Stimulated activated CD4-positive, alpha-beta T cell treated with anti-CD3 and anti-CD28 coated beads, Interleukin-4, amount 100 ng/mL, for 1 hour (primary cell): ENCODE measurements at places on chromosomes 7 and 10.

- no peak for DNase-seq
Measured at GRCh38 chr10:106557951-106558733, 606.4 kb downstream of the SORCS1 start.

DNA sequence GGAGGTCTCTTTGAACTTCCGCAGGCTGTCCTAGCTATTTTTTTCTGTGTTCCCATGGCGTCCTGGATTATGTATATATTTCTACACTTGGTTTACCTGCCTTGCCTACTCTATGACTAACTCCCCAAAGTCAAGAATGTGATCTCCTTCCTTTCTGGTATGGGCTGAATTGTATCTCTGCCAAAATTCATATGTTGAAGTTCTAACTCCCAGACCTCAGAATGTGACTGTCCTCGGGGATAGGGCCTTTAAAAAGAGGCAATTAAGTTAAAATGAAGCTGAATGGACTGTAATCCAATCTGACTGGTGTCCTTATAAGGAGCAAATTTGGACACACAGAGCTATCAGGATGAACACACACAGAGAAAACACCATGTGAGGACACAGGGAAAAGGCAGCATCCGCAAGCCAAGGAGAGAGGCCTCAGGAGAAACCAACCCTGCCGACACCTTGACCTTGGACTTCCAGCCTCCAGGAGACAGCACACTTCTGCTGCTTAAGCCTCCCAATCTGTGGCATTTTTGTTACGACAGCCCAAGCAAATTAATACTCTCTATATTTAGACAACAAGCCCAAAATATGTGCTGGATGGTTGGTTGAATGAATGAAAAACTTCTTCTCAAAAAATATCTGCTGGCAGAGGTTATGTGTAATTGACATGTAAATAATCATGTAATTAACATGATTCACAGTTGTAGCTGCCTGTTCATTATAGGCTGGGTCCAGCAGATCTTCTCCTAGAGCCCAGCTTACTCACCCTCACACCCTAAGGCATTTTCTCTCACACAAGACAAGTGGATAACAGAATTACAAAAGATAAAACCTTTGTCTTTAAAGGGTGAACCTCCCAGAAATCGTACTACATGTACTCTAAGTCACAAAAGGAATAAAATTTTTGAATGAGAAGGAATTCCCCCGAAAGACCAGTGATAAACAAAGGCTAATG is 123.7 kb downstream of the CUBN start:
- no peak for DNase-seq

DNA sequence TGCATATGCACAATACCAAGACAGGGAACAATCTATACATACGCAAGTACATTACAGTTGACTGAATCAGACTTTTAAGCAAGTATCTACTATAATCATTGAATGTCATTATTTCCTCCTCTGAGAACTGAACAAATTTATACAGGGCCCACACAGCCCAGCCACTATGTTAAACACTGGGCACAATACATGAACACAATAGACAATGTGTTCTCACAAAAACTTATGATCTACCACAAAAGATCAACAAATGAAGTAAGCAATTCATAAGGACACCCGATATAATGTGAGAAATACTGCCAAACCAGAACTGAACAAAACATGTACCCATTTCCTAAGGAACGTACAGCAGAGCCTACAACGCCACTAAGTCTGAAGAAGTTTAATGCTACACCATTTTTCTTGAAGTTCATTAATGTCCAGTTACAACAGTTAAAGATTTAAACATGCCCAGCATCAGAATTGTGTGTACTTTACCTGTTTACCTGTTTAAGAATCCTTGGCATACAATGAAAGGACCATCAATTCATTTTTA is 31.5 kb downstream of the SHTN1 start:
- DNase-seq = no peak

DNA sequence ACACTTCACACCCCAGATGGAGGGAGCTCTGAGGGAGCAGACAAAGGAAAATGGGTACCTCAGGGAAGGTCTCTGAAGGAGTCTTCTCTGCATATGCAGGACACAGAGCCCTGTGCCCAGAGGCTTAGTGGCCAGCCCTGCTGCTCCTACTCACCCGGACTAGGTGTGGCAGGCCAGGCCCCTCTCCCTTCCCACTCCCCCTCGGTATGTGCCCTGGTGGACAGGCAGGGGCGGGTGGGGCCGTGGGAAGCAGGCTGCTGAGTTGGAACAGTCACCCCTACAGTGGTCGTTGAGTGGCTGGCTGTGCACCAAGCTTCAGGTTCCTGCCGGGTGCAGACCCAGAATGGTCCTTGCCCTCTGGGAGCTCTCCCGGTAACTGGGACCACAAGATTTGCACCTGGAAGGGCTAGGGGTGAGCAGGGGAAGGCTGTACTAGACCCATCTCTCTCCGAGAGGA is 68.6 kb downstream of the ZMIZ1 start:
- DNase-seq = no peak

GRCh38 chr10:110679486-110680272 is 35.5 kb downstream of the RBM20 start:
- no peak for DNase-seq

DNA sequence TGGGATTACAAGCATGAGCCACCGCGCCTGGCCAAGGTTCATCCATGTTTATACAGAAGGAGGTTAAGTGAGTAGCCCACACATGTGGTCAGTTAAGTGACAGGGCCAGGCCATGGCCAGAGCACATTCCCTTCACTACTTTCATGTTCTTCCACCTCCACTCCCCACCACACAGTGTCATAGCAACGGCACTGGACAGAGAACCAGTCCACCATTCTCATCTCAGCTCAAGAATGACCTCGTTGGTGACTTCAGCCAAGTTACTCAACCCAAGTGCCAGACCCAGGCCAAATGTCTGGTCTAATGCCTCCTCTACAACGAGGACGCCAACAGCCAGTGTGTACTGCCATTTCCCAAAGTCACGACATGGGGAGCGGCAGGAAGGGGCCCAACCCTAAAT is 62.4 kb downstream of the INHBA start:
- DNase-seq = no peak

GRCh38 chr10:88565072-88565471 is 18.0 kb downstream of the RNLS start:
- no peak for DNase-seq

DNA sequence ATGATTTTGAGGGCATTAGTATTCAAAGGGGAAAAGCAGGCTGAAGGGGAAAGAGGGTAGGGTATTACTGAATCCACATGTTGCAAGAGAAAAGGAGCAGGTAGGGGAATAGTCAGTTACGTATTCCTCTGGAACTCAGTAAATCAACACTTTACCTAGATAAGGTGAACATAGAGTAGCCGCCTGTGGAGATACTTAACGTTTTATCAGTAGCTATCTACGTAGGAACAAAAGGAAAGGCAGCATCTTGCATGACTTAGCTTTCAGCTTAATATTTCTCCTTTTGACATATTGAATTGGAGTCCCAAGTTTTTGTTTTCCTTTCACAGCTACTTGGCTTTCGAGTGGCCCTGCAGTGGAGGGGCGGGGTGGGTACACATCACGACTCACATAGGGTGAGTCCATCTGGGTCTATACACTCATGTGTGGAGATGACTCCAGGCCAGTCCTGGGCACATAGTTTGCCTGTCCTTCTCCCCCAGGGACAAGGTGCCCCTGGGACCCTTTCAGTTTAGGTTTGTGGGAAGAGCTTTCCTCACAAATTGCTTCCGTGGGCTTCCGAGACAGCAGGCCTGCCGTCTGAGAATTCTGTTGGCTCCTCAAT is 48.1 kb downstream of the CCNY start:
- no peak for DNase-seq

DNA sequence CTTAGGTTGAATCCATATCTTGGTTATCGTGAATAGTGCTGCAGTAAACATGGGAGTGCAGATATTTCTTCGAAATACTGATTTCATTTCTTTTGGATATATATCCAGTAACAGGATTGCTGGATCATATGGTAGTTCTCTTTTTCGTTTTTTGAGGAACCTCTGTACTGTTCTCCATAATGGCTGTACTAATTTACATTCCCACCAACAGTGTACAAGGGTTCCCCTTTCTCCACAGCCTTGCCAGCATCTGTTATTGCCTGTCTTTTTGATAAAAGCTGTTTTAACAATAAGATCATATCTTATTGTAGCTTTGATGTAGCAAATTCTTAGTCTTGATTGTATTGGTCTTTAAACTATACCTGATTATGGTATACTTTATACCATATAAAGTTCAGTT is 45.3 kb downstream of the ZNRF2 start:
- DNase-seq = no peak

DNA sequence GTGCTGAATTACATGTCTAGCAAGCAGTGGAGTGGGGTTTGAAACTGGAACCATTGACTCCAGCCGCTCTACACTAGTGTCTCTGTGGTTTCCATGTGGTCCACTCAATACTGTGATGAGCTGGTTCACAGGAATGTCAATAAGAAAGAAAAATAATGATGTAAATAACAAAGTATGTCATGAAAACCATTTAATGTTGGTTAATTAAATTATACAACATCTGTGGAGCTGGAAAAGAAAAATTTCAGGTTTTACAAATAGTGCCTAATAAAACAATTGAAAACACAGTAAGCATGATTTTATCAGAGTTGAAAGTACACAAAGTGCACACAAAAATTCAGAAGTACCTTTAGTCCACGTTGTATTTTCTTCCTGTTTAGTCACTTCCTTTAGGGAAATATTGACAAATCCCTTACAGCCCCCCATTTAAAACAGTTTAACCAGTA is 28.7 kb upstream of the NAMPT start:
- DNase-seq = no peak

GRCh38 chr7:78301407-78301806 is 502.8 kb downstream of the PHTF2 start:
- no peak for DNase-seq
